ENCODE measurements at places on chromosomes 5 and 9.

DNA sequence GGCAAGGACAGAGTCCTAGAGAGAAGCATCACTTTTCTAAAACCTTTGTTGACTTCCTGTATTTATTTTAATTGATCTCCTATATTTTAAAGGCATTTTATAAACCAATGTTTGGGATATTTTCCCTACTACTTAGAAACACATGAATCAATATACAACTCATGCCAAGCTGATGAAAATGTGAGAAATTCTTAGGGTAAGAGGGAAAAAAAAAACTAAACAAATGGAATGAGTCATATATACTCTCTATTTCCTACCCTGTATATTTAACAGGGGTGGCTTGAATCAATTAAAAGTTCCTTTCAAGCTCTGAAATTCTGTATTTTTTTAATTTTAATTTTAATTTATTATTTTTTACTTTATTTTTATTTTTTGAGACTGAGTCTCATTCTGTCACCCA, 19.6 kb downstream of the BAAT start:
- DNase-seq, result no peak

DNA sequence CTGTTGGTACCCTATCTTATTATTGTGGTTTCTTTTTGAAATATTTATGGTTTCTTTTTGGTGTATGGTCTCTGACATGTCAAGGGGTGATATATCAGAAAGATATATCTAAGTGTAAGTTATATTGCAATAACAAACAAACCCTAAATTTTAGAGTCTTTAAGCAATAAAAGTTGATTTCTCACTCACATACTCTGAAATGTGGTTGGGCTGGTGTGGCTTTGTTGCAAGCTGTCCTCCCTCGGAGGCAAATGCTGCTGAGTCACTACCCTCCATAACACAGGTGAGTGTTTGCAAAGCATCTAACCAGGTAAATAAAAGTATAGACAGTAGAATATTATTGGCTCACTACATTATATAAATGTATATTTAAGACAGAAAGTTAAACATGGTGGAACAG, 253.2 kb downstream of the CDH18 start:
- DNase-seq, result no peak

- no peak for DNase-seq
These were observed 214.2 kb upstream of the ZNF462 start for GRCh38 chr9:106648799-106649198.

- no peak for DNase-seq
These were observed 164.7 kb downstream of the RFX3 start for GRCh38 chr9:3361116-3361515.

- no peak for DNase-seq
These were observed 265.7 kb downstream of the AOPEP start for GRCh38 chr9:94991961-94992907.

DNA sequence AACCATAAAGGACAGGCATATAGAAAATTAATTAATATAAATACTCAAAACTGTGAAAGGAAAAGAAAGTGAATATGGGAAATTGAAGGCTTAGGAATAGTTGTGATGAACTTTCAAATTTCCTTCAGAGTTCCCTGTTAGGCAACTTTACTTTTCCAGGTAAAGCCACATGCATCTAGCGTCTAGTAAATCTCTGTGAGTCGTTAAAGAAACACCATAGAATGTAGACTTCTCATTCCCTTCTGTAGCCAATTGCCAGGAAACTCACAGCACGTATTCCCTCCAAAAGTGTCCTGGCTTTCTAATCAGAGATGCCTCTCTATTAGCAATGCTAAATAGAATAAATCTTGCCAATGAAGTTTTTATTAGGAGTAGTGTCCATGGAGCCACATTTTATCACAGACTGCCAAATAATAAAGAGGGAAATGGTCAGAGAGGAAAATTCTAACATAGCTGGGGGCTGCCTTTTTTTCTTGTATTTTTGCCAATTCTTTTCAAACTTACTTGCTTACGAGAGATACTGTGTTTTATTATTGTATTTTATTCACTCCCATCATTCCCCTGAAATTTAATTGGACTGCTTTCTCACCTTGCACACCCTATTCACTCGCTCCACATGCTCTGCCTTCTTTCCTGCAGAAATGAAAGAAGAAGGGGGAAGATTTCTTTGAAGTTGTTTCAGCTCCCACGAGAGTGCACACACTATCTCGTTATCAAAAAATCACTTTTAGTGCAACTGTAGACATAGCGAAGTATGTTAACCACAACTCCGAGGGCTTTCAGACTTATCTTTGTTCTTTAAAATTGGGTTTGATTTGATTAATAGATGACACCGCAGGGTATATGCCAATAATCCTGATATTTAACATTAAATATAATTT, 439.0 kb downstream of the CSNK1G3 start:
- DNase-seq, result no peak

DNA sequence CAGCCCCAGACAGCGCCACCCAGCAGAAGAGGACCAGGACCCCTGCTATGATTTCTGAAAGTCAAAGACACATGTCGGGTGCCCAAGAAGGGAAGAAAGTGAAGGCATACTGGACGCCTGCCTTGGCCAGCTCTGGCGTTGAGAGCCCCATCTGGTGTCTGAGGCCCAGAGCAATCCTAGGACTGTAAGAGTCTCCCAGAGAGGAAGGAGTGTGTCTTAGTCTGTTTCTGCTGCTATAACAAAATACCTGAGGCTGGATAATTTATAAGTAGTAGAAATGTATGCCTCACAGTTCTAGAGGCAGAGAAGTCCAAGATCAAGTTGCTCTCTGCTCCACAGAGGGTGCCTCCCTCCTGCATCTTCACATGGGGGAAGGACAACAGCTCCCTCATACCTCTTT, 10.8 kb downstream of the RASGEF1C start:
- DNase-seq, result no peak

Data from natural killer cell treated with Interleukin-12 subunit alpha and Interleukin-12 subunit beta and Interleukin-15 and Interleukin-18, amount 100 ng/mL, for 72 hours (primary cell).